ENCODE measurements at places on chromosomes 2 and 18.
A peak's percentile ranks its signal among the peaks of the same experiment; 100 is the strongest.

GRCh38 chr2:156999661-157000060 is 257.8 kb upstream of the GALNT5 start:
- no peak for DNase-seq

DNA sequence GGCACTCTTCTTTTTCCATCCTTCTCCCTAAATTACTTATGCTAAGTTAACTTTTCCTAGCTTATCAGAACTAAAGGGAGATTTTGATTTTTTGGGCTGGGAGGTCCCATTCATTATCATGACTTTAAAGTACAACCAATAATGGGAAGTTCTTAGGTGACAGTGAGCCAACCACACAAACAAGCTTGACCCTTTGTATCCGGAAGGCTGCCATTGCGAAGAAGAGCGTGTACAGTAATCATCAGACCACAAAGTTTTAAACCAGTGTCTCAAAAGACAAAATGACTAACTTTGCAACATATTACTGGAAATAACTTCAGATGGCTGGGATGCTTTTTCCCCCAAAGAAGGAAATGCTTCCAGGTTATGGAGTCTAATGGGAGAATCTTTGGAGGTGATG is 298.1 kb downstream of the TGIF1 start:
- DNase-seq, result no peak

DNA sequence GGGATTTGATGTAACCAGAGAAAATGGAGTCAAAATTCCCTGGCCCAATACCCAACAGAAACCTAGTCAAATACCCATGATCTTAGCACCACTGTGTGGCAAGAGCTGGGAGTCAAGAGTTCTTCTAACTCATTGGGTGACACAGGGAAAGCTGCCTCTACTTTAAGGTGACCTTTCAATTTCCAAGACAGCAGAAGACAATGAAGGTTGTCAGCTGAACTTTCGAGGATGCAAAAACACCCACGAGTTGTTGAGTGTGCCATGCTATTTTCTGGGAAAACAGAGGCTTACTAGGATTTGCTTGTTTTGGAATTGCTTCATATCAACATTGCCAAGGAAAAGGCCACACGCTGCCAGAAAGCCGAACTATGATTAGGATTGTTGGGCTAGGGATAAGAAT is 61.6 kb upstream of the CYRIA start:
- DNase-seq, result peak; percentile 48

GRCh38 chr2:171210864-171211431 is 50.3 kb upstream of the TLK1 start:
- DNase-seq, result no peak

- no peak for DNase-seq
Measured at GRCh38 chr2:205835923-205836322, 153.6 kb downstream of the NRP2 start.

DNA sequence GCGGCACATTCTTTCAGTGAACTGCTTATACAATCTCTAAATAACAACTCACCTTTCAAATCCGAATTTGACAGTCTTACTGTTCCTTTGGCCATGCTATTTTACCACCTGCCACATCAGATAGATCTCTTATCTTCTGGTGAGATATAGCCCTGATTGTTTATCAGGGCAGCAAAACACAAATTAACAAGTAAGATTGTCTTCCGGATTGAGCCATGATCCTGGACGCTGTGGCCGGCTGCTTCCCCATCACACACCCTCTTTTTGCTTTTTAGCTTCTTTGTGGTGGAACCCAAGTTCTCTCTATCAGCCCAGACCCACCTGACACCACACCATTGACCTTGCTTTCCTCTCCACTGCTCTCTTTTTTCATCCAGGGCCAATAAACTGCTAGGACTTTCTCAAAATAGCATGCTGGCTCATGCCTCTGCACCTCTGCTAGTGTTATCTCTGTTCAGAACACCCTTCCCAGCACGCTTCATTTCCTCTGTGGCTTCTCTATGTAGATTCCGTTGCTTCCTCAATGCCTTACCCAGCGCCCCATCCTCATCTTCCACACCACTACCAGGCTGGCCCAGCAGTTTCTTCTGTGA is 111.8 kb upstream of the CNTNAP5 start:
- no peak for DNase-seq

DNA sequence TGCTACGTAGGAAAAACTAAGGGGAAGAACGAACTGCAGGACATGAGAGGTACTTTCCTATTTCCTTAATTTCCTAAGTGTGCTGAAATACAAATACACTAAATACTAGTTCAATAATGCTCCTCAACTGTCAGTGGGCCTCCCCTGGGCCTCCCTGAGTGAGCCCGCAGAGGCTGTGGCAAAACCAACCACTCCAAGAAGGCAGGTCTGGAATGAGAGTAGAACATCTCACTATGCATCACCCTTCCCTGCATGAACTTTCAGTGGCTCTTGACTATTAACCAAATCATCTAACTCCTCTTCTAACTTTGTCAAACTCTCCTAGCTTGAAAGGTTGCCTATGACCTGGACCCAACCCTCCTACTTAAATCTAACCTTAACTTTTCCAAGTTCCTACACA is 84.6 kb downstream of the THADA start:
- no peak for DNase-seq

GRCh38 chr2:55993685-55994084 is 70.1 kb upstream of the EFEMP1 start:
- DNase-seq, result no peak

DNA sequence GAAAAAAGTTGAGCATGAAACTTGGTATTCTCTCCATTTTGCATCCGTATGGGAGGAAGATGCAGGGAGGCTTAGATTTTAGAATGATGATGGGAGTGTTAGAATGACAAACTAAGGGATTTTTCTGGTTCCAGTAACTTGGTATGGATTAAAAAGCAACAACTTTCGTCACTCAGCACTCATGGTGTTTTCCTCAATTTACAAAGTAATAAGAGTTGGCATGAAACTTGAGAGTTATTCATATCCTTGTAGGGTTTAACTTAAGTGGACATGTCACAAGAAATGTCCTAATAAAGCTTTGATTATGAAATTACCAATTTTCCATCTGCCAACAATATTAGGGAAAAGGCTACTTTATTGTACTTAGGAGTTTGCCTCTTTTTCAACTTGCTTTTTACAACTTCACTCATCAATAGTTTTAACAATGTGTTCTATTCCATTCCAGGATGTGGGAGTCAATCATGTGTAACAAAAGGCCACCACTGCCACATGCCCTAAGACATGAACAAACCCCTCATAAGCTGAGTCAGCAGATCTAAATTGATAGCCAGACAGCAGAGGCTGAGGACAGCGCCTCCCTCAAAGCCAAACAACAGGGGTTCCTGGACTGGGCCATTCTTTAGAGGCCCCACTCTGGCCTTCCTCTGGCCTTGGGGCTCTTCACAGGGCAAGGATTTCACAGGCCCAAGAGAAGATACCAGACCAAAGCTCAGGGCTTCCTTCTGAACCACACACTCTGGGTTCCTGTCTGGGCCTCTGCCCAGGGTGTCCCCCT is 265.8 kb downstream of the TNS1 start:
- no peak for DNase-seq

GRCh38 chr18:69787825-69788547 is 159.7 kb downstream of the CD226 start:
- DNase-seq, result no peak
